ENCODE measurements at places on chromosomes 1 and 21.

- H3K4me3 ChIP-seq: no peak overlapping the region
- no peak for DNase-seq
- no peaks in the 10 kb centered on the region for H3K36me3 ChIP-seq
- no peak overlapping the region for H3K27ac ChIP-seq
These were observed 3.3 kb downstream of the MAPKAPK2 start for GRCh38 chr1:206687915-206688442.

DNA sequence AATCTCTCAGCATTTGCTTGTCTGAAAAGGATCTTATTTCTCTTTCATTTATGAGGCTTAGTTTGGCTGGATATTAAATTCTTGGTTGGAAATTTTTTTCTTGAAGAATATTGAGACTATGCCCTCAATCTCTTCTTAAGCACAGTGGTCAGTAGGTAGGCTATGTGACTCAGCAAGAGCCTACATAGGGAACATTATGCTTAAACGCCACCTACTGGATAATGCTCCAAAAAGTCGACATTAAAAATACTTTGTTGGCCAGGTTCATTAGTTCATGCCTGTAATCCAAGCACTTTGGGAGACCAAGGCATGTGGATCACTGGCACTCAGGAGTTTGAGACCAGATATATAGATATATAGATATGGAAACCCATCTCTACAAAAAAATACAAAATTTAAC lies 678.0 kb upstream of the USP24 start:
- no peaks in the 10 kb centered on the region for H3K27me3 ChIP-seq
- no peak overlapping the region for H3K27ac ChIP-seq
- H3K36me3 ChIP-seq: no peaks in the 10 kb centered on the region
- no peak for DNase-seq
- no peaks in the 10 kb centered on the region for H3K4me1 ChIP-seq

DNA sequence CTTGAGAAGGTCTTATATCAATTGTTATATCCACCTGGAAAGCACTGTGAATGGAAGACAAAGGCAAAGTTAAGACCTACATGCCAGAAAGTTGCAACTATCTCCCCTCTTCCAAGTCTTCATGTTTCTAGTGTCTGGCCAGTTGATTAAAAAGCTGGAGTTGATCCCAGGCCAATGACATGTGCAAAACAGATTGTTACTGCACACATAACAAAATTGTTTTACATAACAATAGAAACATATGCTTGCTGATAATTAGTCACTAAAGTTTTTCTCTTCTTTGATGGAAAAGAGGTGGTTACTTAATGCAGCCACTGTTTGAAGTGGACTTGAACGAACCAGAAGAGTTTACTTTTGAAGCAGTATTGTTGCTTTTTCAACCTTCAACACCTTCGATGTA lies 158.2 kb downstream of the TGFBR3 start:
- no peaks in the 10 kb centered on the region for H3K27me3 ChIP-seq
- H3K27ac ChIP-seq: no peak overlapping the region
- no peak for DNase-seq

DNA sequence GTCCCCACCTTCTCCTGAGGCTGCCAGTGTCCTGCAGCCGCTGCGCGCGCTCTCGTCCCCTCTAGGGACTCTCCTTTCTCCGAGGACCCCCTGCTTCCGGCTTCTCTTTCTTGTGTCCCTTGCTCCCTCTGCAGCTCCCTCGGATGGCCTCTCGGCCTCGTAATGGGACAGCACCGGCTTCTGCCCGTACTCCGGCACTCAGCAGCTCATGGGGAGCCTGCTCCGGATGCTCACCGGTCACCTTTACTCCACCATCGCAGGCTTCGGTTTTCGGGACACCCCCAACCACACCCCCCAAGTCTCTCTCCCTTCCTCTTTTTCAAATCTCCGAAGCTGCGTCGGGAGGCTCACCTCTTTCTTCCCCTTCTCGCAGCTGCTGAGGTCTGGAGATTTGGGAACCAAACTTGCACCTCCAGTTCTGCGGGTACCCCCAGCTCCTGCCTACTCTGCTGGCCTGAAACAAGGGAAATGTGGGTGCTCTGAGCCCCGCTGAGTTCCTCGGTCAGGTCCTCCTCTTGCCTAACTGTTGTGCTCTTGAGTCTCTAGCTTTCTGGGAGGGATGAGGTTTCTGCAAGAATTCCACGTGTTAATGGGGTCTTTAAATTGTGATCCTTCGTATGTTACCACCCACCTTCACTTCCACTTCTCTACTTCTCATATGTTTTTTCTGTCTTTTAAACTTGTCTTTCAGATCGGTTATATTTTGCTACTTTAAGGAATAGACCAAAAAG lies 930 bp downstream of the CDC14A start:
- no peak for DNase-seq
- peaks cover 39% of the 10 kb centered on the region for H3K4me1 ChIP-seq
- H3K27ac ChIP-seq: peak overlapping the region; percentile 92
- peak overlapping the region; percentile 99 for H3K4me3 ChIP-seq
- H3K36me3 ChIP-seq: no peaks in the 10 kb centered on the region

DNA sequence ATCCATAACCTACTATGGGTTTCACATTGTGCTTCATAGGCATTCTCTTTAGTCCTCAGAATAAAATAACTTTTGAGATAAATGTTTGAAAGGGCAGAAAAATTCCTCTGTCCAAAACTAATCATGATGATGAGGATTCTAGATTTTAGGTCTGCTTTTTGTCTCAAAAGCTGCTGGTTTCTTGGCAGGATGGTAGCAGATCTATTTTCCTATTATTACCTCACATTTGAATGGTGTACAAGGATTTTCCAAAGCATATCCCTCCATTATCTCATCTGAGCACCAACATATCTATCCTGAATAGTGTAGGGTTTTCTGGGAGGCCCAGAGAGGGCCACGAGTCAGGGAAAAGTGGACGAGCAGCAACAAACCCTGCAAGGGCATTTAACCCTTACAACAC lies 201.9 kb downstream of the PLPP3 start:
- H3K4me1 ChIP-seq: peaks cover 21% of the 10 kb centered on the region
- DNase-seq: no peak
- H3K27me3 ChIP-seq: peaks cover 5% of the 10 kb centered on the region
- no peak overlapping the region for H3K4me3 ChIP-seq
- peak overlapping the region; percentile 25 for H3K27ac ChIP-seq

DNA sequence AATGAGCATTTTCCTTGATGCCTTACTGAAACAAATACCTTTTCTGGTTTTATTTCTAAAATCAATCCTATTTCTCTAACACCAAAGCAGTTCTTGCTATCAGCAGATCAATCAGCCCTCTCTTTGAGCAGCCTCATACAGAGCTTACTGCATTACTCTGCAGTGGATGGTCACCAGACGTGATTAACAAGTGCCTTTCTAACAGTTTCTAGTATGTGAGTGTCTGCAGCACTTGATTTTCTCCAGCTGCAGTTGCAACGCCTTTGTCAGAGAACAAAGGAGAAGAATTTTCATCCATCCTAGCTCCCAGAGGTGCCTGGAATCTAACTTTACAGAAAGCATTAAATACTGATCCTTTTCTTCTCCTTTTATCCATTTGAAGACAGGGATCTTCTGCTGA lies 177.3 kb upstream of the SGIP1 start:
- peaks cover under 1% of the 10 kb centered on the region for H3K36me3 ChIP-seq
- no peak overlapping the region for H3K27ac ChIP-seq
- H3K4me1 ChIP-seq: peaks cover 46% of the 10 kb centered on the region
- no peak overlapping the region for H3K4me3 ChIP-seq

DNA sequence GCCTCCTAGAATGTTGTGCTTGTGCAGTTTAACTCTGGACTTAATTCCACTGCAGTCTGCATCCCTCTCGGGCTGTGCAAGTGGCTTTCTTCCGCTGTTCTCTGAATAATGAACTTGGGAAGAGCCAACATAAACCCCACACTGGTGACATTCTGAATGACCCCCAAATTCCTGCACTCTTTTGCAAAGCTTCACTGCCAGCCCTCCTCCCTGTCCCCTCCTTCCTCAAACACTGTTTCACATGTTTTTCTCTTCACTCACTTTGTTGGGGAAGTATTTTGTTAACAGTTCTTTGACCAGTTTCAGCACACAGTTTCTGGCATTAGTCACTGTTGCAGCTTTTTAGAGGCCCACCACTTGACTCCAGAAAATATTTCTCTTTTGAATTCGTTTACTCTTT lies 39.7 kb downstream of the GNG12 start:
- no peak overlapping the region for H3K27ac ChIP-seq
- peaks cover 44% of the 10 kb centered on the region for H3K4me1 ChIP-seq
- H3K36me3 ChIP-seq: no peaks in the 10 kb centered on the region
- no peak overlapping the region for H3K4me3 ChIP-seq
- H3K27me3 ChIP-seq: no peaks in the 10 kb centered on the region

DNA sequence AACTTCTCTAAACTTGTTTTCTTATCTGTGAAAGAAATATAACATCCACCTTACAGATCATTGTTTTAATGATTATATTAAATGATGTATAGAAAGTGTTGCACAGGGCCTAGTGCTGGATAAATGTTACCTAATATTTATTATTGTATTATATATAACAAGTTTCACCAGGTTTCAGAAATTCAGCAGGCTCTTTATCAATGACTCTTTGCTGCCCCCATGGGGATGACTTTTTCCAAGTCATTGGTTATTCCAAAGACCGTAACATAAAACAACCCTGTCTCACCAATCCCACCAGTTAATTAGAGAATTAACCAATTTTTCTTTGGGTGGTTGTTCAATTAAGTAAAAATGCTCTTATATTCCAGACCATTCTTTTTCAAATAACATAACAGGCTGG lies 7.3 kb upstream of the DEDD start:
- H3K4me3 ChIP-seq: no peak overlapping the region
- H3K36me3 ChIP-seq: no peaks in the 10 kb centered on the region
- H3K4me1 ChIP-seq: no peaks in the 10 kb centered on the region
- no peaks in the 10 kb centered on the region for H3K27me3 ChIP-seq
- no peak overlapping the region for H3K27ac ChIP-seq

DNA sequence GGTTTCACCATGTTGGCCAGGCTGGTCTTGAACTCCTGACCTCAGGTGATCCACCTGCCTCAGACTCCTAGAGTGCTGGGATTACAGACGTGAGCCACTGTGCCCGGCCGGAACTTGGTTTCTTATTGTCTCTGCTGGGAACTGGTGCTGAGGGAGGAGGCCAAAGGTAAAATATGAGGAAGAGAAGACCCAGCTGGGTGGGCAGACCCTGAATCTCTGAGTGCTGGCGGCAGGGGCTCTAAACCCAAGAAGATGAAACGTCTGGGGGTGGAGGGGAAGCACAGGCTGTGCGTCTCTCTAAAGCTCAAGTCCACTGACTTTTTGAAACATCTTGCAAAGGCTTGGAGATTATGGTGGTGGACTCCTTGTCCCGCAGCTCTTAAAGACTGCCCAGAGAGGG lies 82.0 kb upstream of the TLR5 start:
- peaks cover 3% of the 10 kb centered on the region for H3K4me1 ChIP-seq
- no peaks in the 10 kb centered on the region for H3K27me3 ChIP-seq
- DNase-seq: peak; percentile 65
- H3K27ac ChIP-seq: no peak overlapping the region
- no peaks in the 10 kb centered on the region for H3K36me3 ChIP-seq

GRCh38 chr1:183404476-183404875 lies 13.7 kb downstream of the NMNAT2 start:
- DNase-seq: no peak
- peaks cover 3% of the 10 kb centered on the region for H3K27me3 ChIP-seq
- no peak overlapping the region for H3K4me3 ChIP-seq

DNA sequence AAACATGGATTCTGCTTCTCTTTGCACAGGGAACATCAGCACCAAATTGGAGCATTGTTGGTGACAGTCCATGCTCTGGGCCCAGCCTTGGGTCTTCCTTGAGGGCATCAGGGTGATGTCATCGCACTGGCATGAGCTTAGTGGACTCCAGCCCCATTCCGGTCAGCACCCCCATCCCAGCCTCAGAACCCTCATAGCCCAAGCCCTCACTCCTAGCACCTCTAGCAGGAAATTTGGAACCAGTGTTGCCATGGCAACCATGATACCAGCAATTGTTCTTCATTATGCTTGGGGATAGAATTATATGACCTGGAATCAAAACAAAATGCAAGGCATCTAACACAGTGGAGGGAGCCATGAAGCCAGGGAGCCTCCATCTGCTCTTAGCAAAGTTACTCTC lies 83.1 kb downstream of the VWA5B1 start:
- no peaks in the 10 kb centered on the region for H3K36me3 ChIP-seq
- no peak overlapping the region for H3K27ac ChIP-seq
- no peaks in the 10 kb centered on the region for H3K4me1 ChIP-seq

DNA sequence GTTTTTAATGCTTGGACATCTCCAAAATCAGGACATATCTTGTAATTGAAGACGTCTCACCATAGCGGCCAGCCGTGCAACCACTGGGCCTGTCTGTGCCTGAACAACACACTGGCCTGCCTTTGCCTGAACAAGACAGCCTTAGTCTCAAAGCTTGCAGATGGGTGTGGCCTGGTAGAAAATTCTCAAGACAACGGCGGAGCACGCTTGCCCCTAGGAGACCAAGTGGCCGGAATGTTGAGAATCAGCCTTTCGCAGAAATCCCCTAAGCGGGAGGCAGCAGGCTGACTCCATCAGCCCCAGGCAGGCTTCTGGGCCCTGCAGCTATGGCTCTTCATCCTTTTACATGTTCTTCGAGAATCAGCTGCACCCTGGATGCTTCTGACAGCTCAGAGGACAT lies 98.0 kb upstream of the C1orf174 start:
- H3K27me3 ChIP-seq: peaks cover 62% of the 10 kb centered on the region
- H3K4me3 ChIP-seq: no peak overlapping the region
- no peak for DNase-seq

DNA sequence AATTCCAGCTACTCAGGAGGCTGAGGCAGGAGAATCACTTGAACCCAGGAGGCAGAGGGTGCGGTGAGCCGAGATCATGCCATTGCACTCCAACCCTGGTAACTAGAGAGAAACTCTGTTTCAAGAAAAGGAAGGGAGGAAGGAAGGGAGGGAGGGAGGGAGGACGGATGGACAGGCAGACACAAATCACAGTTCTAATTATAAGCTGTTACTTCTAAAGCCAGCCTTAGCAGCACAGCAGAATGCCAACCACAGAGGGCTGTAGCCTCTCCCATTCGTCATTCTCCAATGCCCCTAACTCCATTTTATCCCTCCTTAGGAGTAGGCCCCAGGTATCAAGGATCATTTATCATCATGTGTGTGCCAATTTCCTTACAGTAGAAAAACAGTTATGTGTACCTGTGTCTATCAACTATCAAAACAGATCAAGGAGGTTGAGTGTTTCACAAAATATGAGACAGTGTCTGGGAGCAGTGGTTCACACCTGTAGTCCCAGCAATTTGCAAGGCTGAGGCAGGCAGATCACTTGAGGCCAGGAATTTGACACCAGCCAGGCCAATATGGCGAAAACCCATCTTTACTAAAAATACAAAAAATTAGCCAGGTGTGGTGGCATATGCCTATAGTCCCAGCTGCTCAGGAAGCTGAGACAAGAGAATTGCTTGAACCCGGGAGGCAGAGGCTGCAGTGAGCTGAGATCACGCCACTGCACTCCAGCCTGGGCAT lies 19.1 kb downstream of the USP48 start:
- peak overlapping the region; percentile 76 for H3K27ac ChIP-seq
- peaks cover 57% of the 10 kb centered on the region for H3K4me1 ChIP-seq
- DNase-seq: no peak
- no peak overlapping the region for H3K4me3 ChIP-seq

- H3K36me3 ChIP-seq: no peaks in the 10 kb centered on the region
- H3K4me3 ChIP-seq: no peak overlapping the region
- DNase-seq: no peak
- no peaks in the 10 kb centered on the region for H3K4me1 ChIP-seq
- no peaks in the 10 kb centered on the region for H3K27me3 ChIP-seq
- no peak overlapping the region for H3K27ac ChIP-seq
These were observed 261.9 kb downstream of the HLX start for GRCh38 chr1:221141096-221141495.
